ENCODE measurements at places on chromosomes 2 and 18.

- no peak for DNase-seq
These were observed 55.7 kb downstream of the MSH6 start for GRCh38 chr2:47838686-47839085.

DNA sequence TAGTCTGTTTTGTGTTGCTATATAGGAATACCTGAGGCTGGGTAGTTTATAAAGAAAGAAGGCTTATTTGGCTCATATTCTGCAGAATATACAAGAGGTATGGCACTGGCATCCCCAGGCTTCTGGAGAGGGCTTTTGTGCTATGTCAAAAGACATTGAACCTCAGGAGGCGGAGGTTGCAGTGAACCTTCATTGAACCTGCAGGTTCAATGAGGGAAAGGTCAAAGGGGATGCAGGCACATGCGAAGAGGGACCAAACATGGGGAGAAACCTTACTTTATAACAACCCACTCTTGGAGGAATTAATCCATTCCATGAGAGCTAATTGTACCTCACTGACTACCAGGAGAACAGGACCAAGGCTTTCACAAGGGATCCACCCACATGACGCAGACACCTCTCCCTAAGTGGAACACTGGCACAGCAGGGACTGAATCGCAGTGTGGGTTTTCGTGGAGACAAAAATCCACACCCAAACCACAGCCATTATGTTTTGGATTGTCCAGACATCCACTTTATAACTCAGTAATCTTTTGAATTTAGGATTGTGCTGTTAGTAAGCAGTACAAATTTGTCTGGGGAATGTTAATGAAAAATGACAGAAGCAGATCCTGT lies 4.1 kb upstream of the SERPINB8 start:
- no peak for DNase-seq

DNA sequence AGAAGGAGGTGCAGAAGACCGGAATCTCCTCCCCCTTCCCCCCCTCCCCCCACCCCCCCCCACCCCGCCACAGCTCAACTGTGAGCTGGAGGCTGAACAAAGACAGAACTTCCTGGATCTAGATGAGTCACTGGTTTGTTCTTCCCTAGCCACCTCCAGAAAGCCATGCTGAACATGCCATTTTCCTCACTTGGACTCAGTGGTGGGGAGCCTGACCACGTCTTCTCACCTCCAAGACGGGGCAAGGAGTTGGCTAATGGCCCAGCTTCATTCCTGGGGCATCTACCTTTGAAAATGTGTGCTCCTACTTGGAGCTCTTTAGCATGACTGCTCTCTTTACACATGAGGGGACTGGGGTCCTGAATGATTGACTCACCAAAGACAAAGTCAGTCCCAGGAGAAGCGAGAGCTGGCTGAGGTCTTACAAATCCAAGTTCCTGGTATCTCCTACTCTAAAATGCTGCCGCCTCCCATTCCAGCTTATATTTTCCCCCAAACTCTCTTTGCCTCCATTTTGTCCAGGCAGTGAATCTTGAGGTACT lies 22.6 kb upstream of the FZD5 start:
- no peak for DNase-seq

- DNase-seq = peak; percentile 12
These were observed 1.5 kb upstream of the AAK1 start for GRCh38 chr2:69645031-69645431.

DNA sequence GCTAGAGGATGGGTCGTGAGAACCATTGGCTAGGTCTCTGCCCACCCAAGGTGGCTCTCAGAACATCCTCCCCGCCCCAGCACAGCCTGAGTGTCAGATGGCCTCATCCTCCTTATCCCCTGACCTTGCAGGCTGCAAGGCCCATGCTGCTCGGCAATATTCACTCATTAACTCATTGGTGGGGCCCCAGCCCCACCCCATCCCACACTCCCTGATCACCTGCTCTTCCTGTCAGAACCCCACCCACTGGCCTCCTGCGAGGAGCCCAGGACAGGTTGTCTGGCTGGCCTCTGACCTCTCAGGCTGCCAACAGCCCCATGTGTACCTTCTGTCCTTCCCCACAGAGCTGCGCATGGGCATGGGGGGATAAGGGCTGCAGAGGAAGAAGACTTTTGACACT lies 5.3 kb downstream of the ADCY3 start:
- DNase-seq = no peak

DNA sequence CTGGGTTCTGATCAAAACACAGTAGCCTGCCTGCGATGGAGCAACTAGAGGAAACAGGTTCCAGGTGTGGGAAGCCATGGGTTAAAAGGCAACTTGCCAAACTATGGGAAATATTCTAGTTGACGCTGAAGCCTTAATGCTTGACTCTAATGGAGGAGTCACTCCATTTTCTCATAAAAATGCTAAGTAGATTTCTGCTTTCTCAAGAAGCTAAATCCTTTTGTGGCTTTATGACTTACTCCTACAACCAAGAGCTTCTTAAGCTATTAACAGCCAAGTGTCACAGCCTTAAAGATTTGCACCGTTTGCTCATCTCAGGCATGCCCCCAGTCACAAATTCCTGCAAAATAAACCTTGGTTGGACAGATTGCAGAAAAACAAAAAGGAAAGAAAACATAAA lies 25.2 kb downstream of the ANKRD44 start:
- no peak for DNase-seq

GRCh38 chr2:25337891-25338290 lies 3.8 kb downstream of the DNMT3A start:
- DNase-seq = no peak

DNA sequence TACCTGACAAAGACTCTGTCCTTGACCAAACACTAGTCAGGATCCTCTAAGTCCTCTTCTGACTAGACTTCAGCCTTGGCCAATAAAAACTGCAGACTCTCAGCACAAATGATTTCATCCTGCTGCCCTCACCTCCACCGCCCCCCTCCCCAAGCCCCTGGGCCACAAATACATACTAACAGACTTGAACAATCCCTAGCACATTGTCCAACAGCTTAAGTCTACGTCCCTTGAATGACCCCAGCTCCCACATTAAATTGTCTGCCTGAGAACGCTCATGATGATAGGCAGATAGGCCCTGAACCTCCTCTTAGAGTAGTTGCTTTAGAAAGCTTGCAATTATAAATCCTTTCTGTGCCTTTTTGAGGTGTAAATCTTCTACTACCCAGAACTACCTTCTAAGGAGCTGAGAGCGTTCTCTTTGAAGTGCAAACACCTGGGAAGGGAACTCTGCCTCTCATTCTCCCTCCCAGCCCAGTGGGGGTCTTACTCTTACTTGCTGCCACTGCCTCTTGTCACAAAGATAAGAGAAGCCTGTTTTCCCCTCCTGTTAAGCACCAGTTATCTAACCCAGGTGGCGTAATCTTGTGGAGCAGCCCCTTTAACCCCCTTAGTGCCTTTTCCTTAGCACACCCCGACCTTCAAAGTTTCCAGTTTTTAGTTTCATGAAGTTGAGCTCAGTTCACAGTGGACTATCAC lies 1225.6 kb downstream of the LRP1B start:
- DNase-seq = no peak

- DNase-seq = no peak
These were observed 34.8 kb upstream of the SPAG16 start for GRCh38 chr2:213249502-213249901.

- DNase-seq = no peak
These were observed 167.2 kb downstream of the TCF4 start for GRCh38 chr18:55420665-55421307.

DNA sequence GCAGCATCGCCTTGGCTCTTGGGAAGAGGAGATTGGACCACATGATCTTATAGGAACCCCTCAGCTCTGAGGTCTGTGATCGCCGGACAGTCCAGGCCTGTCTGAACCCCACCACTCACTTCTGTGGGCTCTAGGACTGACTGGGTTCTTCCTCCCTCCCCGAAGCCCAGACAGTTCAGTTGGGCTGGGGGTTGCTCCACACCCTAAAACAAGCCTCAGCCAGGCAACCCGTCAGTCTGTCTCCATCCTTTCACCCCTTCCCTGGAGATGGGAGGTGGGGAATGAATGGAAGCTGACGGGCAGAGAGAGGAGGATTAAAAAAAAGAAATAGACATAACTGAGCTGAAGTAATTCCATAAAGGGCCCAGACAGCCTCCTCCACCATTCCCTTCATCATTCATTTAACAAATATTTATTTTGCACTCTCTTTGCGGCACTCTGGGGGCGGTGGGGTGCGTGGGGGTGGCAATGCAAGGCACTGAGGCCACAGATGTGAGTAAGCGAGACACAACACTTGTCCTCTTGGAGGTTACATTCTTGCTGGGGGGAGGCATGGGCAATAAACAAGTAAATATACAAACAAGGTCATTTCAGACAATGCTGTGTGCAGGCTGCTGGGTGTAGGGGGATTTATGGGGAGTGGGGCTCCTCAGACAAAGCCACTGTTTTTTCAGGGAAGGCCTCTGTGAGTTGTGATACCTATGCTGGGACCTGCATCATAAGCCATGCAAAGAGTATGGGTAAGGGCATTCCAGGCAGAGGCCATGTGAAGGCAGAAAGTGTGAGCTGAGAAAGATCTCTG lies 12.9 kb downstream of the WNT10A start:
- DNase-seq = peak; percentile 42

DNA sequence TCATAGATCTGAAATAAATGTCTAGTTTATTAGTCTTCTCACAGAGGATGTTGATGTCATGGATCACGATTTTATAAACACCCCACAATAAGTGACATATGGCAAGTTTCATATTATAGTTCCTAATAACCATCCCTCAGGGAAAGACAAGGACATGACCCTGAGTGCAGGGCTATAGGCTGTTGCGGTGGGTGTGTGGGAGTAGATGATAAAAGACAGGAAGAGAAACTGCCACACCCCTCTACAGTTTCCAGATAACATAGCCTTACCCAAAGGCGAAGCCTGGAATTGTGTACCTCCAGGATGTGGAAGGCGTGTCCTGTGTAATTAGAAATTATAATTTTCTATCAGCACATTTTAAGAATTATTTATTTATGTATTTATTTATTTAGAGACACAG lies 2.4 kb upstream of the NEDD4L start:
- DNase-seq = no peak

DNA sequence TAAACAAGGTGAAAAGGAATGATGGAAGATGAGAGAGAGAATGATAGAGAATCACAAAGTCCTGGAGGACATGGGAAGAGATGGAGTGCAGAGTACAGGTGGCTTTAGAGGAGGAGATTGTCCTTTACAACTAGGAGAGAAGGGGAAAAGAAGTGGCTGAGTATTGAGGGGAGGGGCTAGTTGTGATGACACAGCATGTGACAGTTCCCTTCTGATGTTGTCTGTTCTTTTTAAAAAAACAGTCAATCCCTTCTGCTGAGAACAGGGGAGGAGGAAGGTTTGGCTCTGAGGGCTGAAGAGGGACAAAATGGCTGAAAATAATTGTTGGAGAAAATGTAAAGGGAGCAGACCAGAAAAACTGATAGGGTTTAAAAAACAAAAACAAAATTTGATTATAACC lies 44.0 kb downstream of the STEAP3 start:
- DNase-seq = no peak

- no peak for DNase-seq
These were observed 72.3 kb downstream of the ALMS1 start for GRCh38 chr2:73457982-73458381.

- no peak for DNase-seq
These were observed 26.2 kb downstream of the STK39 start for GRCh38 chr2:168220965-168221819.

DNA sequence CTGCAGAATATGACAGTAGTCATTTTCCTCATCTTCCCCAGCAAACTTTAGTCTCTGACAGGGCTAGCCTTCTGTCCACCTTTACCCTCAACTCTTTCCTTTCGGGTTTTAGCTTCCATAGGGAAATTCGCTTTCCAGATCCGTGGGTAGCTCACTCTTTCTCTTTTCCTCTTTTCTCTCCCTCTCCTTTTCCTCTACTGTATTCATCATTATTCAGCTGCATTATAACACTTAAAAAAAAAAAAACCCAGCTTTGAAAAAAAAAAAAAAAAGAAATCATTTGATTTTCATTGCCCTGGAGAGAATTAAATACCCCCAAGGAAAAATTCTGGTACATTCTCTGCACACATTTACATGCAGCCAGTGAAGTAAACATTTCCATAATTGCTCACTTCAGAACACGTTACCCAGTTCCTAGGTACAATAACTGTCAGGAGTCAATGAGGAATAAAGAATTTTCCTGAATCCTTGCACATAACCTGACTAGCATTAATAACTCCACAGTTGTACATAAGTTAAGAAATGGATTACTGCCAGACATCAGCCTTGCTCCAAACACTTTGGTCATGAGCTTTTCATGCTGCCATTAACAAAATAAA lies 63.5 kb downstream of the ZNF521 start:
- no peak for DNase-seq

DNA sequence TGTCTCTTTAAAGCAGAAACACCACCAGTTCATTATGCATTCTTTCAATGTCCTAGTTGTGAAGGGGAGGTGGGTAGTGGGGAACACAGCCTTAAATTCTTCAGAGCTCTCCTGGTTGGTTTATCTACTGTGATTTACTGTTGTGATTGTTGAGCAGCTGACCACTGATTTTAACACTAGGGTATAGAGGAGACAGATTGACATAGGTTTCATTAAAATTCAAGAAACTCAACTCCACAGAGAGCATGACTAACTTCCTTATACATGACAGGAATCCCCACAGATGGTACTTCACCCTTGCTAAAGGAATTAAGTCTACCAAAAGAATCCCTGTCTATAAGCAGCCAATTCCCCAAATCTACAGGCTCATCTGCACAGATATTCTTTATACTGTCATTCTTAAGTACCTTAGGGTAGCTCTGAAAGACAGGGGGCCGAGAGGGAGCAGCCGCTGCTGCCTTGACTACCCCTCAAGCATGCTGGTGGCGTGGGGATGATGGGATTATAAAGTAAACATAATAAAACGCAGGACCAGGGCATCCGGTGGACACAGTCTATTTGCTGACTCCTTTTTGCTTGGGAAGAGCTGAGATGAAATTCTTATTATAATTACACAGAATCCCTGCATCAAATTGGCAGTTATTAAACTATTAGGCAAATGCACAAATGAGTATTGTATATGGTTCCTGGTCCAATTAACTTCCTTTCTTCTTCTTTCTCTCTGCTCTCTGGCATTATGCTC lies 1377.6 kb upstream of the PIK3C3 start:
- DNase-seq = no peak

- peak; percentile 26 for DNase-seq
These were observed 593 bp upstream of the ACTR2 start for GRCh38 chr2:65227020-65227455.

GRCh38 chr2:229408962-229409361 lies 137.9 kb upstream of the PID1 start:
- DNase-seq = no peak

DNA sequence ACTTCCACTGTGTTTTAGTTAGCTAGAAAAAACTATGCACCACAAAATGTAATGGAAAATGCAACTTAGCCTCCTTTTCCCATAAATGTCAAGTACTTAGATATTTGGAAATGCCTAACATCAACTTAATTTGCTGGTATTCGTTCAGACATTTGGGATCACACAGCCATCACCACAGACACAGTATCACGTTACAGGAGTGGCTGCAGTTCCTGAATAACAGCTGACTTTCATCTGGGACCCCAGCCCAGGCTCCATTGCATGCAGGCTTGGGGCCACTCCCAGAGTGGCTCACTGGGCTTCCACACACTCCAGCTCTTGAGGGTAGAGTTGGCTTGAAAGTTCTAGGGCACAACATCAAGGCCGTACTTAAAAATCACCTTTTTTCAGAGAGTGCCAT lies 9.3 kb downstream of the TMEM182 start:
- DNase-seq = no peak

GRCh38 chr2:24855022-24855622 lies 61.9 kb downstream of the CENPO start:
- DNase-seq = no peak

All from stimulated activated naive CD4-positive, alpha-beta T cell treated with Interleukin-2 at 50 U/mL for 16 hours (primary cell).